Left renal cortex interstitium (tissue), 4 donors: ENCODE measurements at places on chromosomes 1 and 21. TPM values are rescaled to one million over a fixed set of nuclear protein-coding genes. Genes with fewer than 3 reads are reported as not detected.

Gene TP73
- polyA plus RNA-seq = 1.4 TPM

DNA sequence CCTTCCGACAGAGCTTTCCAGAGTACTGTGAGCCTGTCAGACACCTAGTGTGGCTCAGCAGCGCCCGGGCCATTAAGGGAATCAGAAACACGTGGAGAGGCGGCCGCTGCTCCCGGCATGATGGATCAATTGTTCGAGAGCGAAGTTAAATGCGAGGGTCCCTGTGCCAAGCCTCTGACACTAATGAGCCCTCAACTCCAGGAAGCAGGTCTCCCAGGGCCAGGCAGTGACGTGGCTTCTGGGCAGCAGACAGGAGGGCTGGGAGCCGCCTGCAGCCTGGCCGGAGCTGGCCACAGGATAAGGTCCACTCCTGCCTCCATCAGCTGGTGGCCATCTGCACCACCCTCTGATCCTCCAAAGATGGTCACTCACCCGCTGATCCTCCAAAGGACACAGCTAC is 67.5 kb upstream of the CLDN14 start:
- no peak for DNase-seq

DNA sequence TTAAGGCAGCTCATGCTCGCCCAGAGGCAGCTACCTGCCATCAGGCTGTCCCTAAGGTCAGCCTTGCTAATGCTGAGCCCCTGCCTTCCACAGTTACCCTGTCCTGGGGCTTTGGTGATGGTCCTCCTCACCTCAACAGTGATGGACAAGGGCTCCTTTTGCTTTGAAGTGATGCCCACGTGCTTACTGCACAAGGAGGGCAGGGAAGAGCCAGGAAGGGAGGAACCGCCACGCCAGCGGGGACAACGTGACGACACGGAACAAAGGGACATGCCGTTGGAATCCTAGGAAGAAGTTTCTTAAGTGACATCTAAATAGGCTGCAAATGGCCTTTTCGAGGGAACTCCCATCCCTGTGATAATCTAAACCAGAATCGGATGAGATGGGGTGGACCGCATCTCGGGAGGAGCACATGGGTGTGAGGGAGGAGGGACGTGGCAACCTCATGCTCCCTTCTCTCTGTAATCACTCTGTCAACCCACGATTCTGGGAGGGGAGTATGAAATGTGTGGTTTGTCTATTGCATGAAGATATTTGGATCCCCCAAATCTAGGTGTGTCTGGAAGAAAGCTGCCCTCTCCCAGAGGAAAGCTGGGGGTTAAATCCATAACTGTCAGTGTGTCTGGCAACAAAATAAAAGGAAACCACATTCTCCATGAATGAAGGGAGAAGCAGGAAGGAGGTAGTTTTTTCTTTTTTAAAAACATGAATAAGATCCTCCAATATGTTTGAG is 110.9 kb upstream of the IRF2BP2 start:
- no peak for DNase-seq

Gene S100A5
- polyA plus RNA-seq = 1.2 TPM

DNA sequence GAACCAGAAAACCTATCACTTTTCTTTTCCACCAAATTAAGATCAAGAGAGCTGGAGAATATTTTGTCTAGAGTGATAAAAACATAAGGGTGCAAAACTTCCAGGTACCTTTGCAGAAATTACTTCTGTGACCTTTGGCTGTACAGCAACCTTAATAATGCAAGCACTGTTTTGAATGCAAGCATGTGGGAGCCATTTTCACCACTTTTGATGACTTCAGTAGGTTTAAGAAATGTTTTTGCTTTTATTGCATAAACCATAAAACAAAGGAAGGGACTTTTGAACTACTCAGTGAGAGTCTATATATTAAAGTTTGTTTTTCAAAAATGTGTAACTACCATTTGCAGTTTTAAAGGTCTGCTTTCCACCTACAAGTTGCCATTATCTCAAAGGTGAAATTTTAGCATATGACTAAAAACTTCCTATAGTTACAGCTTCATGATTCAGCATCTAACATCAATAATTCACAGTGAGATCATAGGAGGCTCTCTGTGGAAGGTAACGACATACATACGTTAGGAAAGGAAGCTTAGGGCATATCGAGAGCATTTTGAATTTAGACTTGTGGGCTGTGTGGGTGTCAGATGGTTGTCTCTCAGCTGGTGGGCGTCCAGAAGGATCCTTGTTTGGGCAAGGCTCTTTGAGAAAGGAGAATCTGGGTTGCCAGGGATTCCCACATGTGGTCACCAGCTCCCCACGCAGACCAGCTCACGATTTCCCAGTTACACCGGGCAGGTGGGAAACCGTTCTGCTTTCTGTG is 1.1 kb upstream of the GADD45A start:
- DNase-seq = no peak

Gene TMEM69
- polyA plus RNA-seq = 61.8 TPM

Gene PAFAH2
- 14.1 TPM for polyA plus RNA-seq

GRCh38 chr1:37001703-37002102 is 32.6 kb downstream of the GRIK3 start:
- no peak for DNase-seq

- DNase-seq = no peak
Measured at GRCh38 chr1:241800640-241801039, 47.4 kb upstream of the EXO1 start.

DNA sequence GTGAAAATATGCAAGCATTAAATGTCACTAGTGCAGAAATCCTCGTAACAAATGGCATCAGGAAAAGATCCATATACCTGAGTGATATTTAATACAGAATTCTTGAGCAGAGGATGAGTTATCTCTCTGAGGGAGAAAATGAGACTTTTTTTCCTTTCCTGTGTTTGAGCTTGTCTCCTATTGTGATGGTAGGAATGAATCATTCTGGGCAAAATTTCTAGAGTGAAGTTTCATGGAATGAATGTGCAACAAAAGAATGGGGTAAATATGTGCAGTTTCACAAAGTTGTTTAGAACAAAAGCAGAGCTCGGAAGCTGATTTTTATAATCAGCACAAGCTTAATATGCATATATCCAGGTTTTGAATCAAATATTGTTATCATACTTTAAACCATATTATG is 4.6 kb downstream of the CTPS1 start:
- DNase-seq = no peak

Gene S100PBP
- 45.9 TPM for polyA plus RNA-seq

GRCh38 chr1:244050835-244051444 is at the start of gene ZBTB18:
Gene ZBTB18, plus strand, starts transcription at chr1:244051283. Its CDS starts 149 bp downstream, at chr1:244051432.
- DNase-seq = no peak

Gene OR2M5
- not detected for polyA plus RNA-seq

Gene S1PR1
- polyA plus RNA-seq = 19.7 TPM

Gene OLFML2B
- polyA plus RNA-seq = 11.8 TPM

GRCh38 chr1:176847052-176847451 is 317.5 kb downstream of the ASTN1 start:
- DNase-seq = no peak

DNA sequence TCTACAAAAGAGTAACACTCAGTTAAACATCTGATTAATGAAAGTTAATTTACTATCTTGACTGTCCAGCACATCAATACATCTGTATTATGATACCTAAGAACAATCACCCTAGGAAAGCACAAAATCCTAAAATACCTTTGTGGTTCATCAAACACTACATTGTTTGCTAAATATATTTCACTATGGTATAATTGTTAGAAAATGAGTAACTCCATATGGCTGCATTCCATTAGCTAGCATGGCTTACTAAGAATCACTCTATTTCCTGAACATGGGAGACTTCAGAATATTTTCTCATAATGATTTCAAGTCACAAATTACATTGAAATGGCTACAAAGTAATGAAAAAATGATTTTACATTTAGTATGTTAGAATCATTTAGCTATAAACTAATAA is 12.5 kb downstream of the TRMT1L start:
- DNase-seq = no peak

DNA sequence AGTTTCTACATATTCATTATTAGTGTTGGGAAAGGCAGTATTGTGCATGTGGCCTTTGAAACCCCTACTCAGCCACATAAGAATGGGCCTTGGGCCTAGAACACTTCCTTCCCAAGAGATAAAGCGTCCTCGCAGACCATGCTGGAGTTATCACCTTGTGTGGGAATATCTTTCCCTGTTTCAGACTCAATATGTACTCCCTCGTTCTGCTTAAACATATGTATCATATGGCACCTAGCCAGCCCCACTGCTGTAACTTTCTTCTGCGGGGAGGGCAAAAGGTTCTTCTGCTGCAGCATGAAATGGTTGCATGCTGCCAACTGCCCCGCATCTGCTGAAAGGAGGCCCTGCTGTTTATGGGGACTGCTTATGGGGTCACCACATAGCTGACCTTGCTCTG is 92.0 kb downstream of the CRB1 start:
- no peak for DNase-seq

- no peak for DNase-seq
Measured at GRCh38 chr1:67190410-67190809, 24.2 kb downstream of the IL23R start.

DNA sequence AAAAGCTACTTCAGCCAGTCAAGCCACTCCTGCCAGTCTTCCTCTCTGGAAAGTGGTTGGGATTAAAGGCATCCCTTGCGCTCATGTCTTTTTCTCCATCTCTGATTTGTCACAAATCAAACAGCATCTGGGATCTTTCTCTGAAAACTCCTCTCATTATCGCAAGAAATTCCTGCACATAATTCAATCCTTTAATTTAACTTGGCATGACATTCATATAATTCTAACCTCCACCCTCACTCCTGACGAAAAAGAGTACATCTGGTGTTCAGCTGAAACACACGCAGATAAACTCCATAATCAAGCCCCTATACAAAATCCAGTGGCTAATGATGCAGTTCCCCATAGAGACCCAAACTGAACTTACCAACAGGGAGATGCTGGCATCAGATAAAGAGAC is 19.4 kb upstream of the SLC2A5 start:
- no peak for DNase-seq

Gene SUSD4
- polyA plus RNA-seq = 22.4 TPM

GRCh38 chr1:87335175-87335884 is 6.7 kb downstream of the LMO4 start:
- DNase-seq = no peak

Gene LORICRIN
- polyA plus RNA-seq = not detected

- DNase-seq = no peak
Measured at GRCh38 chr1:211731456-211732292, 56.3 kb upstream of the NEK2 start.

DNA sequence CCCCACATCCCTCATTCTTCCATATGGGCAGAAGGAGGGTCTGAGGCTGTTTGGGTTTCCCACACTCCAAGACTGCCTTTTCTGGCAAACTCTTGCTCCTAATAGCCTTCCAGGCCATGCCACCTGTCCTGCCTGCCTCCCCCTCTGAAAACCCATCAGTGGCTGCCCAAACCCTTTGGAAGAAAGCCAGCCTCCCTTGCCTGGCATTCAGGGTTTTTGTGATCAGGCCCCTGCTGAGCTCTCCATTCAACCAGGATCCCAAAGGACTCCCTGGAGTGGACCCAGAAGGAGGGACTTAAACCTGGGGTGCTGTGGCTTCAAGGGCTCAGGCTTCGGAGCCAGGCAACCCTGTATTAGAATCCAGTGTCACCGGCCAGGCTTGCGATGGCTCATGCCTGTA is 4.2 kb upstream of the GUCA2A start:
- DNase-seq = no peak

- no peak for DNase-seq
Measured at GRCh38 chr1:116119876-116120275, 8.7 kb downstream of the MAB21L3 start.

- DNase-seq = no peak
Measured at GRCh38 chr1:240967070-240967724, 355.2 kb upstream of the GREM2 start.

Gene GSTM1
- 3.0 TPM for polyA plus RNA-seq

Gene KIF26B
- 38.2 TPM for polyA plus RNA-seq

GRCh38 chr1:207404849-207405525 is 49.1 kb upstream of the CR2 start:
- DNase-seq = peak; percentile 26

Gene CELA3B
- 0.31 TPM for polyA plus RNA-seq

DNA sequence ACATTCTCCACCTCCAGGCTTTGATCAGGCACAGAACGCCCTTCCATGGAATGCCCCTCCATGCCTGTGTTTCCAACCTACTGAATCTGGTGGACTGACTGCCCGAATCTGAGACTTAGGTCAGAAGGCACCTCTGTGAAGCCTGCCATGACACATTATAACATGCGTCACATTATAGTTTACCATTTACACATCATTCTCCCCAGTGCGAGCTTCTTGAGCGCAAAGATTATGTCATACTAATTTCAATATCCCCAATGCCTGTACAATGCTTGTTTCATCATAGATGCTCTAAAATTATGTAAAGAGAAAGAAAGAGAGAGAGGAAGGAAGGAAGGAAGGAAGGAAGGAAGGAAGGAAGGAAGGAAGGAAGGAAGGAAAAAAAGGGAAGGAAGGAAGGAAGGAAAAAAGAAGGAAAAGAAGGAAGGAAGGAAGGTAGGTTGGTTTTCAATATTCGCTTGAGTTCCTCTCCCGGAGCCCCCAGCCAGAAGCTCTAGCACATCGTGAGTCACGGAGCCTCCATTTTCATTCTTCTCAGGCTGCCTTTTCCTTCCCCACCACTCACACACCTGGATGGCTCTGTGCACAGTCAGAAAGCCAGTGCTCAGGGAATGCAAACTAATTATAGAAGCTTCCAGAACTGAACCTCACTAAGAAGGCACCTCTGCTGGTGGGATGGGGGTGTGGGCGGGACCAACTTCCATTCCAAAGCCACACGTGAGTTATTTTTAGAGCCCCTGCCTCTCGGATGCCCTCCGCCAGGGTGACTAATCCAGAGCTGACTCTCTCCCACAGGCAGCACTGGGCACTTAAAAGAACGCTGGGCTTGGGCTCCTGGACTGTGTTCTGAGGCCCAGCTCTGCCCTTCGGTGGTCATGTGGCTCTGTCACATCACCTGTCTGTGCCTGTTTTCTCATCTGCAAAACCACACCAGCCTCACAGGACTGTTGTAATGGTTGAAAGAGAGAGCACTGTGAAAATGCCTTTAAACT is 27.4 kb downstream of the LAMB3 start:
- DNase-seq = no peak

Gene GPR52
- polyA plus RNA-seq = not detected

Gene GALNT2
- 55.9 TPM for polyA plus RNA-seq
